ENCODE measurements at places on chromosomes 1 and 21.

DNA sequence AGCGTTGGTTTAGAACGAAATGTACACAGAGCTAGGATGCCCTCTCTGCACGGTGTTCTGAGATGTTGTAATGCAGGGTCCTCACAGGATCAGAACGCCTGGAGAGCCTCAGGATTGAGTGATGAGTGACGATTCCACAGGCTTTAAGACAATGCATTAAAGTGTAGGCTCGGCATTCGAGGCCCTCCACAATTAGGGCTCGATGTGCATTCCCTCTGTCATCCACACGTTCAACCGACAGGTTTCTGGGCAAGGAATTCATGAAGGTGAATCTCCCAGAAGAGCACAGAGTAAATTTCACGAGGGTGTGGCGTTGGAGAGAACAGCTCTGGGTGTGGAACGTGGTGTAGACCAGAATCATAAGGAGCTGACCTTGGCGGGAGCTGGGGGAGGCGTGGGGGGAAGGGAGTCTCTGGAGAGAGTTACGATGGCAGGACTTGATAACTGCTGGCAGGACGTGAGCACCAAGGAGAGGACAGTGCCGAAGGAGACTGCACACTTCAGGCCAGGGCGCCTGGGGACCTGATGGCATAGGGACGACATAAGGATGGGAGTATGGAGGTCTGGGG lies 51.0 kb upstream of the EFHD2 start:
- no peak for DNase-seq

GRCh38 chr1:18583326-18583941 lies 47.2 kb upstream of the PAX7 start:
- DNase-seq, result no peak

DNA sequence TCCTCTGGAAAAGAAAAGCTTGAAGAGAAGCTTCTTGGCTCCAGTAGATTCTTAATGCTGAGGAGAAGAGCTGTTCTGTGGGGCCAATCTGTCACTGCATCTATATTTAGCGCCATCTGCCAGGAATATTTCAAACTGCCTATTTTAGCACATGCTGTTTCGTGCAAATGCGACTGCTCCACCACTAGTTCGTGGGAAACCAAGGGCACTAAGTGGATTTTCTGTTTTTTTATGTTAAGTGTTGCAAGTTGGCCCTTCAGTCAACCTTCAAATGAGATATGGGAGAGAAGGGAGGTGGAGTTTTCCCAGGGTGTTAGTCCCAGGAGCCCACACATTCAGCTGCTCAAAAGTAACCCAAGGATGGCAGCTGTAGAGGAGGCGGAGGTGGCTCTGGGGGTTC lies 91.9 kb downstream of the TSEN15 start:
- no peak for DNase-seq

- no peak for DNase-seq
Observed at GRCh38 chr1:20344738-20345137, 54.1 kb downstream of the VWA5B1 start.

GRCh38 chr1:69700770-69701169 lies 133.0 kb downstream of the LRRC7 start:
- no peak for DNase-seq

Measured in CD4-positive, alpha-beta memory T cell (primary cell).